Peyer's patch (tissue), 4 donors: ENCODE measurements at places on chromosomes 16 and 17.

GRCh38 chr17:76551685-76552084 is 11.8 kb downstream of the PRCD start:
- no peak for DNase-seq

- no peak for DNase-seq
These were observed 17.3 kb upstream of the SPN start for GRCh38 chr16:29645694-29646187.

GRCh38 chr17:44928136-44928535 is 12.8 kb upstream of the GFAP start:
- no peak for DNase-seq

DNA sequence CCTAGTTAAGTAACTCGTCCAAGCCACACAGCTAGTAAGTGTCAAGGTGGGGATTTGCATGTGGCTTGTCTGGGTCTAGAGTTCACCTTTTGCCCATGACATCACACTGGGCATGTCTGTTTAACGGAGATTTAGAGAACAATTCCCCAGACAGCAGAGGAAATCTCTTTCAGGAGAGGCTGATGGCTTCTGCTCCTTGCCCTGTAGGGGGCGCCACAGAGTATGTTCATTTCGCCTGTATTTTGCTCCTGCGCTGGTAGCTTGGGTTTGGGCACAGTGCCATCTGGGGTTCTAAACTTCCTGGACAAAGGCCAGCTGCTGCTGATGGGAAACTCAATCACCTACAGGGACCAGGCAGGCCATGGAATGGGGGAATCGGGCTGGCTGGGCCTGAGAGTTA is 20.4 kb downstream of the OTOA start:
- DNase-seq: no peak

DNA sequence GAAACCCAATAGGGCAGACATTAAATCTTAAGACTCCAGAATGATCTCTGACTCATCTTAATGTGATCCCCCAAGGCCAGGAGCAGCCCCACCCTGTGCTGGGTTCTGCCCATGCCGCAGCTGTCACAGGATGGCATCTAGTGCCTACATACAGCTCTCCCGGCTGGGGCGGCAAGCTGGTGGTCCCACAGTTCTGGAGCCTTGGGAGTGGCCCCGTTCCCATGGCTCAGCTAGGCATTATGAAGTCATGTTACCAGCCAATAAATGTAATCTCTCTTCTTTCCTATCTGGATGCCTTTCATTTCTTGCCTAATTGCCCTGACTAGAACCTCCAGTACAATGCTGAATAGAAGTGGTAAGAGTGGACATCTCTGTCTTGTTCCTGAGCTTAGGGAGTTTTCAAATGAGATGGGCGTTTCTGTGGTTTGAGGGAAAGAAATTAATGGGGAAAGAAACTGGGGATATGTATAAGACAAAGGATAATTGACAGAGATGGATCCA is 95.7 kb upstream of the DNAH17 start:
- peak; percentile 44 for DNase-seq

GRCh38 chr16:78896280-78896679 is 704.3 kb downstream of the MAF start:
- DNase-seq: no peak

GRCh38 chr16:57706717-57707116 is 12.1 kb downstream of the DRC7 start:
- DNase-seq: no peak

GRCh38 chr17:32461853-32462617 is 17.7 kb downstream of the PSMD11 start:
- no peak for DNase-seq

DNA sequence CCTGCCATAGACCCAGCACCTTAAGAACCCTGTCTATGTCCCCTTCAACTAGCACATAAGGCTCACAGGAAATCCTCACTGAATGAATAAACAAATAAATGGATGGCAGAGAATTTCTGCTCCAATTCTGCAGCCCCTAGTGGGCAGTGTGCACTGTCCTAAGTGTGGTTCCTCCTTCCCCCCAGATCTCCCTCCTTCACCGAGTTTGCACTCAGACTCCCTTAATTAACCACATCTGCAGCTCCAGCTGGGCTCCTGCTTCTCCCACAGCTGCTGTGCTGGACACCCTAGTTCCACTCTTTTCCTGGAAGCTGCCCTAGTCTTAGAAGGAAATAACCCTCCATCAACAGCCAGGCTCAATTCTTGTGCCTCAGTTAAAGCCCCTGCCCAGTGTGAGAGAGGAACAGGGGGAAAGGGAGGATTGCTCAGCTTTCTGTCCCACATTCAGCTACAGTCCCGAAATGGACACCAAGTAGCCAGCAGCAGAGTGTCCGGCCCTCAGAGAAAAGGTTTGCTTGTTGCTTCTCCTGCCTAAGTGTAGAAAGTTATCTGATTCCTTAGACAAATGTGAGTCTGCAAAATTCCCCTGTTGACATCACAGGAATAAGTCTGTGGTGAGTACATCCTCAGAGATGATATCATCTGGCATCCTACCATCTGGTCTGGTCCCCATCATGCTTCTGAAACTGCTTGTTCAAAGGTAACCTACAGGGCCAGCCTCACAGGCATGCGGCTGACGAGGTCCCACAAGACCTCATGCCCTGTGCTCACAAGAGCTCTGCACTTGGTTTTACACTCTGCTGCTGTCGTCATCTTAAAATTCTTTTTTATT is 12.3 kb downstream of the LRRC3C start:
- no peak for DNase-seq

DNA sequence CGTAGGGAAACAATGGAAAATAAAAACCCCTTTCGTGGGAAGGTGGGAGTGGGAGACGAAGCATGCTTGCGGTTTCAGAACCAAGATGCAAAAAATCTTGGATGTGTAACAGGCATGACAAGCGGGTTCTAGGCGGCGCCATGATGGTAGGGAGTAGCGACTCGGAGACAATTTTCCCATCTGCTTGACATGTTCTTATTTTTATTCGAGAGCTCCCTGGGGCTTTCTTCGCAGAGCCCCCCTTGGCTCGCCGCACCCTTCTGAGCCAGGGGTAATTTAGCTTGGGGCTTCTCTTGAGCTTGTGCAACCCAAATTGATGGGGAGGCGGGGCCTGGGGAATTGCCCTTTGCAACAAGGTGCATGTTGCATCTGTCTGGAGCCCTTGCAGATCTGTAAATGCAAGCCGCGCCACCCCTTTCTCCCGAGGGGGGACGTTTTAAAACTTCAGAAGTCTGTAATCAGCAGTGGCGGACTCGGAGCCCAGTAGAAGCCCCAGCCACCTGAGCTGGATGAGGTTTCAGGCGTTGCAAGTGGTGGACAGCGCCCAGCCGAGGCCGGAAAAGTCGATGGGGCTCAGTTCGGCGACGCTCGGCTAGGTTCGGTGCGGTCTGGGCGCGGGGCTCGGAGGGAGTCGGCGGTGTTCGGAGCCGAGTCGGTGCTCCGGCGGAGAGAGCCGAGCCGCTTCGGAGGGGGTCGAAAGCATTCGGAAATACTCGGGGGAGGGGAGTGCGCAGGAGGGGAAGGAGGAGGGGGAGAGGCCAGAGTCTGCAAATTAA is 2.9 kb downstream of the GNAO1 start:
- DNase-seq: peak; percentile 84
